ENCODE measurements at places on chromosomes 2 and 18.
A peak's percentile ranks its signal among the peaks of the same experiment; 100 is the strongest.

DNA sequence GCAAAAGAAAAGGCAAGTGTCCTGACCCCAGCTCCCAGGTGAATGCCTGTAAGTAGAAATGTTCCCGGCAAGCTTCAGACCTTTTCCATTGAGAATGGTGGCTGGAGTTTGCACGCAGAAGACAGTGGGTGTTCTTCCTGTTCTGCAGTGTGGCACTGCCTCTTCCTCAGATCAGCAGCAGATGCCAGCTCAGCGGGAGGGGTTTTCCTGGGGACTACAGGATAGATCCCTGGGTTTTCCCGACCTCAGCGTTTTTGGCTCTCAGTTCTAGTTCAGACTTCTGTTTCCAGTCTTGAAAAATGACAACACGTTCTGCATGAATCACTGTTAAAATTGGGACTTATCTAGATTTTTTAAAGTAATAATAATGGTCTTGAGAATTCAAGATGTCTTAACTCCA lies 39.2 kb downstream of the GRHL1 start:
- DNase-seq, result no peak

GRCh38 chr2:43133336-43133707 lies 93.1 kb downstream of the ZFP36L2 start:
- DNase-seq, result no peak

DNA sequence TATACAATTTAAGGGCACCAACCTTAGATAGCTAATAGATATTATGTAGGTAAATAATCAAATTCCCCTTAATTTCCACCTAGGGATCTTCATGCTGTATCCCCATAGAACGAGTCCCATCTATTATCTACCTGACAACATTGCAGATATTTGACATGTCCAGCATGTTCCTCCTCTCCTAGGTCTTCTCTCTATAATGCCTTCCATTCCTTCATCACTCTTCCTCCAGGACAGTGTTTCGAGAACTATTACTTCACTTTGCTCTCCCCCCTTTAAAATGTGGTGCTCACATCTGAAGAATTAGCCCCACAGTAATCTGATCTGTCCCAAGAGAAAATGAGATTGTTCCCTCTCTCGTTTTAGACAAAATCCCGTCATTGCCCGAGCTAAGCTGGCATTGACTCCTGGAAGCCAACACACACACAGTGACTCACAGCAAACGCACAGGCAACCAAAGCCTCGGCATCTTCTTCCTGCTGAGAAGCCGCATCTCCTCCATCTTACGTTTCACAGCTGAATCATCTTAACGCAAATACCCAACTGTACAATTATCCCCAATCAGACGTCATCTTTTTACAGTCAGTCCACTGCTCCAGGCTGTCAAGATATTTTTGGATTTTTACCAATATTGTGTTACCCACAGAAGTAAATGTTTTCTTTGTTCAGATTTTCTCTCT lies 162.9 kb upstream of the AGAP1 start:
- DNase-seq, result peak; percentile 94

DNA sequence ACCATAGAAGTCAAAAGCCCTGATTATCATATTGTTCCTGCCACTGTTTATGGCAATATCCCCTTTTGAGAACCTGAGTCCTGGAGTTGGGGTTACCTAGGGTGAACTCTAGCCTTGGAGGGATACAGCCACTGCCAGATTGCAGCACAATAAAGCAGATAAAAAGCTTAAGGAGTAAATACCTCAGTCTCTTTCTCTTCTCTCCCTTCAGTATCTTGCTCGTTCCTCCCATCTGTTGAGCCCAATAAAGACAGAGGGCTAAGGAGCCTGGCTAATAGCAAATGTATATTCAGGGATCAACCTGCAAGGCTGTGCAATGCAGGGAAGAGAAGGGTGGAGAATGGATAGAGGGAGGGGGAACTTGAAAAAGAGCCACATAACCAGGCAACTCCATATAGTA lies 8.0 kb upstream of the DPP4 start:
- DNase-seq, result no peak

DNA sequence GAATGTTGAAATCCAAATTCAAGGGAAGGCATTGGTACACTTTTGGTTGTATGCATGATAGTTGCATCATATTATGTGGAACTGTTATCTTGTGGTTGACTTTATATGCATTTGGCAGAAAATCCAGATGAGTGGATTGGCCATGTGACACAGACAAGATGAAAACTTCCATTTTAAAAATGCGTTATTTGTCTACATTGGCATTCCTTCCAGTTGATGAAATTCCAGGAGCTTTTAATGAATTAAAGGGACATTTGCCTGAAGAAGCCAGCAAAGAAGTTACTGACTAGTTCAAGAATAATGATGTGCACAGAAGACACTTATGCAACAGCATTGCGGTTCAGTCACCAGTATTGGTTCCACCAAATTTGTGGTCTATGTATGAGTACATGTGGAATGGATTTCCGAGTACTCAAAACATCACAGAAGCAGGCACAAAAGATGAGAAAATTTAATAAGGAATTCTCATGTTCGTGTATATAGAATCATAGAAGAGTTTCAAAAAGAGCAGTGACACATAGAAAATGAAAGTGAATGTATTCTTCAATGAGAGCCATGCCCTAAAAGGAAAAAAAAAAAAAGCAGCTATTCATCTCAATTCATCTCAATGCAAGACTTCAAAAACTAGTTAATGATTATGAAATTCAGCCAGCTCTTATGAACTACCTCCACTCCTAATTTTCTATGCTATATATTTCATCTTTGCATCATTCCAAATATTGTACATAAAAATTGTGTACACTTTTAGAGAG lies 232.1 kb downstream of the RBM43 start:
- peak; percentile 82 for DNase-seq

DNA sequence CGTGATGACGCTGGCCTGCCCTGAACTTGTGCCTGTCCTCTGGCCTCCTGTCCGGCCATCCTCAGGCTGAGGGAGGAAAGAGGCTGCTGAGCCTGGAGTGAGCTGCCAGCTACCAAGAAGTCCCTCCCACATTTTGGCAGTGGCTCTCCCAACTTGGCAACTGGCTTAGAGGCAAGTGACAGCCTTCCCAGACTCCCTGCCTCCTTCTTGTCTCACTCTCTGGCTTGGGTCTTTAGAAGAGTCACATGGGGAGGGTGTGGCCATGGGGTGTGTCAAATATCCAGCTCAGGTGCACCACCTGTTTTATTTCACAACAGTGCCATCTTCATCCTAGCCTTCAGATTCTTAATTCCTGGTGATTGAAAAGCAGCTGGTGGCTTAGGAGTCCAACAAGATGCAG lies 222.9 kb downstream of the PRKCE start:
- no peak for DNase-seq

- DNase-seq, result no peak
Observed at GRCh38 chr2:85925216-85925671, 36.5 kb upstream of the ST3GAL5 start.

DNA sequence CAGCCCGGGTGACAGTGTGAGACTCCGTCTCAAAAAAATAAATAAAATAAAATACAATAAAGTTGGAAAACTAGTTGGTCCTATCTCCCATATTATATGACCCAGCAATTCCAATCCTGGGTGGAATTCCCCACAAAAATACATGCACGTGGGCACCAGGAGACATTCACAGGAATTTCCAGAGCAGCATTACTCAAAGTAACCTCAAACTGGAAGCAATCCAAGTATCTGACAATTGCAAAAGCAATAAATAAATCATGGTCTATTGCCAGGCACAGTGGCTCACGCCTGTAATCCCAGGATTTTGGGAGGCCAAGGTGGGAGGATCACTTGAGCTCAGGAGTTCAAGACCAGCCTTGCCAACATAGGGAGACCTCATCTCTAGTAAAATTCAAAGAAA lies 101.2 kb upstream of the MAP4K4 start:
- no peak for DNase-seq

GRCh38 chr2:210956101-210956500 lies 399.7 kb downstream of the CPS1 start:
- no peak for DNase-seq

GRCh38 chr2:120669971-120670370 lies 65.7 kb upstream of the GLI2 start:
- no peak for DNase-seq

GRCh38 chr2:46939626-46940359 lies 24.2 kb upstream of the MCFD2 start:
- DNase-seq, result no peak

DNA sequence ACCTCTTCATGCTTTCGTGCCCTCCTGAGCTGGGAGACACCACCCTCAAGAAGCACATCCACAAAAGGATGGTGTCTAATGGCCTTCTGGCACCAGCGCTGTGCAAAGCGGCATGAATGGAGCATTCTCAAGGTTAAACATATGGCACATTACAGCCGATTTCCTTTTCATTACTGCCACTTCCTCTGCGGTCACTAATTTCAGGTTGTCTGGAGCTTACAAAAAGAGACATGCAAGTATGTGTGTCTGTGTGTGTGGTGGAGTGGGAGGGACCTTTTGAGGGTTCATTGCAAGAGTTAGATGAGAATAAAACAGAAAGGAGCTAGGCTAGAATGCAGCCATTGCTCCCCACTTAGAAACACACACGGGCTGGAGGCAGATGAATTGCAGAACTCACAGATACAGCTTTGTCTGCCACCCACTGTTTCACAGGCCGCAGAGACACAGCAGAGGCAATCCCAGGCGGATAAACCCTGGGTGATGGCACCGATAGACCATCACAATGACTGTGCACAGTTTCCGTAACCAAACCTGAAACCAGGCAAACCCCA lies 76.0 kb downstream of the TGIF1 start:
- no peak for DNase-seq

DNA sequence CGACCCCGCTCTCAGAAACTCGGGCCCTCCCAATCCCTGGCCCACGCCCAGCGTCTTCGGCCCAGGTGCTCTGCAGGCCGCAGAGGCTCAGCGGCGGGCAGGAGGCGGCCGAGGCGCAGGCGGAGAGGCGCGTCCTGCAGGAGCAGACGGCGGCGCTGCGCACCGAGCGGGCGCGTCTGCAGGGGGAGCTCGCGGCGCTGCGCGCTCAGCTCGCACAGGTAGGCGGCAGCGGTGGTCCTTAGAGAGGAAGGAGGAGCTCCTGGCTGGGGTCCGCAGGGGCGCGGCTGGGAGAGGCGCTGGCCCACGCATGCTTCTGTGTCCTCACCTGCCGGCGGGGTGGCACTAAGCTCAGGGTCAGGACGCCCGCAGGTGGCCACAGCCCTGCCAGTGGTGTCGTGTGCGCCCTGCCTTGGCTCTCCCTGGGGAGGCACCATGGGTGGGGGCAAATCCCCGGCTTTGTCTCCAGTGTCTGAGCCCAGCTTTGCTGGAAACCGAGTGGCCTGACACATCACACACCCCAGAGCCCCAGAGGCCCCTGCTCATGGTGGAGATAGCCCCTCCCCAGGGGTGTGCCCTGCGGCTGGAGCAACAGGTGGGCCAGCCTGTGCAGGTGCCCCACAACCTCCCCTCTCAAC lies 14.9 kb upstream of the SNED1 start:
- DNase-seq, result peak; percentile 57

- DNase-seq, result no peak
Observed at GRCh38 chr2:96354492-96354891, 18.9 kb downstream of the NCAPH start.

DNA sequence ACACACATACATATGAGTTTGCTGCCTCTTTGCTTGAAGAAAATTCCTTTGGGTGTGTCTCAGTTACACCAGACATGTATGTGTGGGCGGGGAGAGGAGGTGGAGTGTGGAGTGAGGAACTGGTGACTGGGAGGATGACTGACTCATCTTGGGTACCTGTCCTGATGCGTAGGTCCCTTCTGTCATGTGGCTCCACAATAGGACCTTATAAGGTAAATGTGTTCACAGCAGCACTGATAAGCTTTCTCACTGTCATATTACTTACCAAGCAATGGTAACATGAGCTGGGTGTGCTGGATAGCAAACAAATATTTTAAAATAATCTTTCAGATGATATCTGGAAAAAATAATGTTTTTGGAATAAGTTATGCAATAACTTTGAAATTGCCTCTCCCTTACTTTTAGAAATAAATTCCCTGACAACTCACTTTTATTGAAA lies 45.1 kb downstream of the SLC9A2 start:
- DNase-seq, result peak; percentile 42

DNA sequence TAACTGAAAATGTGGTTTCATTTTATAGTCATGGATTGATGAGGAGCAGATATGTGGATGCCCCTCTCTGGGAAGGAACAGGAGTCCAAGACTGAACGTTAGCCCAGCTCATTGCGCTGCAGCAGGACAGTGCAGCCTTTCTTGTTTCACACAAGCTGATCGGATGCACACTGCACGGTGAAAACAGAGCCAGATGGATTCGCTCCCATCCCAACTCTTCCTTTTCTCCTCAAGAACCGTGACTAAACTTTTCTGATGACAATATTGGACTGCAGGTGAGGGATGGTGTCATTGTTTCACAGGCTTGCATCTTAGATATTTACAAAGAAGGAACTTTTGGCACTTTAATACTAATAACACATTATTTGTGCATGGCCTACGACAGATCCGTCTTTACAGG lies 33.8 kb upstream of the COPS8 start:
- no peak for DNase-seq

- no peak for DNase-seq
Observed at GRCh38 chr2:170484552-170484951, 230.6 kb upstream of the SP5 start.

- peak; percentile 8 for DNase-seq
Observed at GRCh38 chr2:58680755-58681310, 439.7 kb upstream of the FANCL start.

GRCh38 chr2:118095610-118096009 lies 7.3 kb downstream of the INSIG2 start:
- peak; percentile 64 for DNase-seq

Measured in cardiac fibroblast (primary cell).